ENCODE measurements at places on chromosomes 1 and 21.

DNA sequence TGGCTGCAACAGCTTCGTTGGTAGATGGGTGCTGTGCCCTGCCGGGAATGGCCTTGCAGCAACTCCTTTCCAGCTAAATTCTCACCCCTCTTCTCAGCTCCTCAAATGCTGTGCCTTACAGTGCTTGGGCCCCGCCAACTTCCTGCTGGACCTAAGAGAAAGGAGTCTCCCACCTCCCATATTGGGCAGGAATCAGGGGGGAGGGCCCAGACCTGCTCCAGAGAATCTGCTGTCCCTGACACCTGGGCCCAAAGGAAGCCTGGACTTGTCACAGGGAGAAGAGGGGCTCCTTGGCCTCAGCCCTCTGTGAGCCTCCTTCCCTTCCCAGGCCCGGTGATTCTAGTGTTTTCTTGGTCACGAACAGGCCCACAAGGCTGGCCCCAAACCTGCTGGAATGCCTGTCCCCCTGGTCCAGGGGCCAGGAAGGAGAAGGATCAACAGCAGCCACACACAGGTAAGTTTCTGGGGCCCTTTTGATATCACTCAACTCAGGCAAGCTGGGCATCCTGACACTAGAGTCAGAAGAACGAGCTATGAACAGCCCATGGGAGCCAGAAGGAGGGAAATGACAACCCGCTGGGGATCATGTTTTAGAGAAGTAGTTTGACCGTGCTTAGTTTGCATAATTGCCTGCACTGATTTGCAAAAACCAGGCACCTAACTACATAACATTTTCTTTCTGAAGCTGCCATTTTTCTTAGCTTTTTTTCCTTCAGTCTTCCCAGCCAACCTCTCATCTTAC is 86.2 kb downstream of the CD247 start:
- DNase-seq = no peak

DNA sequence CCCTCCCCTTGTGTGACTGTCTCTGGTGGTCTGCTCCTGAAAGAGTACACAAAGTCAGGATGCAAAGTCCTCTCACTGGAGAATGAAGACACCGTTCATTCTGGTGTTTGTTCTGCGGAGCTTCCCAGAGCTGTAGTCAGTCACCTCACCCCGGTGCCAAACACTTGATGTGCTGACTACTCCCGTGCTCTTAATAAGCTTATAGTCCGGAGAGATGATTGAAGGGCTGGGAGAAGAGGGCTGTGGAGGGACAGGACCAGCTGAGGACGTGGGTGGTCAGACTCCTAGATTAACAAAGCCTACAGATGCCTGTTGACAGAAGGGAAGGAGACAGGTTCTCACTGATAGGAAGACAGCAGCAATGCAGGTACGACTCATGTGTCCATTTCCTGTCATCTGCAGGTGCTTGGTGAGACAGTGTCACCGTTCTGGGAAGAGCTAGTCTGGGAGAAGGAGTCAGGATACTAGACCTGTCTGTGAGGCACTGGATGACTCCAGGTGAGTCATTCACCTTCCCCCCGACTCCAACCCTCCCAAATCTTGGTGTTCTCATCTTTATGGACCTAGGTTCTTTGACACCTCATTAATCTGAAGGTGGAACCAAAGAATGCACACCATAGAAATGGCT is 40.4 kb upstream of the LRRN2 start:
- DNase-seq = no peak

DNA sequence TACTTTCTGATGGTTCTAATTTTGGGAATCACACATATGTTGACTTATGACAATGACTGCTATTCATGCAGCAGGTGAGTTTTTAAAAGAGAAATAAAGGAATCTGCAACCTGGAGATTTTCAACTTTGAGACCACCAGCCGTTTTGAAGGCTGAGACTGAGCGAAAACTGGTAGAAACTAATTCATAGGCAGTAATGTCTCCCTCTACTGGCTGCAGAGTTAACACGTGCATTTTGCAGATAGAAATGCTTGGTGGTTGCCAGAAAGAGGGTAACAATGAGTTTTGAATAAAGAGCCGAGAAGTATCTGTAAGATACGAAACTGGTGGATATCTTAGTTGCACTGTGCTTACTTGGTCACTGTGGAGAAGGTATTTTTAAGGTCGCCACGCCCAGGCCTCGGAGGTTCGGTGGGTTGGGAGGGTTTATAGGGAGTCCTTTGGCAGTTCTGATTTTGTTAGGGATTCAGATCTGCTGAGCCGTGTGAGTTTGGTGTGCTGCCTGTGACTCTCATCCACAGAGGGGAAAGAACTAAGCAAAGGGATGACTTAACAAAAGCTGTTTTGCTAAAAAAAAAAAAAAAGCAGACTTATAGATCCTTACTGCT is 83.0 kb downstream of the RYR2 start:
- no peak for DNase-seq

DNA sequence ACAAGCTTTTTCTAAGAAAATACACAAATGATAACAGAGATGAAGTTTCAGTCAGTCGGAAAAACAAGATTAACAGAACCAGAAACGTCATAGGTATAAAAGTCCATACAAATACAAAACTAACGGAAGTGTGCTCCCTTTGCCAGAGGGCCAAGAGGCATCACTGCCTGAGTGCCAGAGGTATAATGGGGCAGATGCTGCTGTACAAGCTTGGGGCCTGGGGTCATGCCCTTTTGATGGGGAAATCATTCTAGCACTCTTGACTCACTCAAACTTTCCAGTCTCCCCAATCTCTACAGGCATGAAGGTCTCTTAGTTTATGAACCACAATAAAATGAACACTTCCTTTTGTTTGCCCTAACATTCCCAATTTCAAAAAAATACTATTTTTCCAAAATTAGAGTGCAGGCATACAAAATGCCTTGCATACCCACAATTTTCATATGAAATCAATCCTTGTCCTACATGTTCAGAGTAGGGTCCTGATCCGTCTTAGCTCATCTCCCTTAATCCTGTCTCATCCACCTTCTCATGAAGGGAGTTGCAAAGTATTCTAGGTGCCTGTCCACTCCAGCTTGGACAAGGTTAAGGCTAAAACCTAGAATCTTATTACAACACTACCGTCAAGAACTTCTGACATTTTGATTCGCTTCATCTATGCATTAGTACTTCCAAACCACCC is 1.5 kb downstream of the RPL22 start:
- no peak for DNase-seq

- peak; percentile 86 for DNase-seq
Measured at GRCh38 chr21:38839328-38840286, 33.9 kb downstream of the ETS2 start.

- DNase-seq = no peak
Measured at GRCh38 chr1:168531615-168532345, 12.0 kb downstream of the XCL2 start.

DNA sequence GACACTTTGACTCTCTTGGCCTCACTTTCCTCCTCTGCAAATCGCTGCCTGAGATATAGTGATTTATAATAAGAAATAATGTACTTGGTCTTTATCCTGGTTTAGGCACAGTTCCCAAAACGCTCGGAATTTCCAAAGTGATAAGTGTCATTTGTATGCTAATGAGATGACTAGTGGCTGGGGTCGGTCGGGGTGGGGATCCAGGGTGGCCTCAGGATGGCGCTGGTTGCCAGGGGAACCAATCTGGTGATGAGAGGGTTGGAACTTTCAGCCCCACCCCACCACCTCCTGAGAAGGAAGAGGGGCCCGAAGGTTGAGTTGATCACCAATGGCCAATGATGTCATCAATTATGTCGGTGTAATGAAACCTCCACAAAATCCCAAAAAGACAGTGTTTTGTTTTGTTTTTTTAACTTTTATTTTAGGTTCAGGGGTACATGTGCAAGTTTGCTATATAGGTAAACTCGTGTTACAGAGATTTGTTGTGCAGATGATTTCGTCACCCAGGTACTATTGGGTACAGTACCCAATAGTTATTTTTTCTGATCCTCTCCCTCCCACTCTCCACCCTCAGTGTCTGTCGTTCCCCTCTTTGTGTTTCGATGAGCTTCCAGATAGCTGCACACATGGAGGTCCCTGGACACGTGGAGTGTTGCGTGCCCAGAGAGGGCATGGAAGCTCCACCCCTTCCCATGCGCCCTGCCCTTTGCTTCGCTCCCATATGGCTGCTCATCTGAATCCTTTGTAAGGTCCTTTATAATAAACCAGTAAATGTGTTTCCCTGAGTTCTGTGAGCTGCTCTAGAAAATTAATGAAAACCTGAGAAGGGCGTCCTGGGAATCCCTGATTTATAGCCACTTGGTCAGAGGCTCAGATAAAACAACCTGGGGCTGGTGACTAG is 97.2 kb downstream of the KCNN3 start:
- no peak for DNase-seq

DNA sequence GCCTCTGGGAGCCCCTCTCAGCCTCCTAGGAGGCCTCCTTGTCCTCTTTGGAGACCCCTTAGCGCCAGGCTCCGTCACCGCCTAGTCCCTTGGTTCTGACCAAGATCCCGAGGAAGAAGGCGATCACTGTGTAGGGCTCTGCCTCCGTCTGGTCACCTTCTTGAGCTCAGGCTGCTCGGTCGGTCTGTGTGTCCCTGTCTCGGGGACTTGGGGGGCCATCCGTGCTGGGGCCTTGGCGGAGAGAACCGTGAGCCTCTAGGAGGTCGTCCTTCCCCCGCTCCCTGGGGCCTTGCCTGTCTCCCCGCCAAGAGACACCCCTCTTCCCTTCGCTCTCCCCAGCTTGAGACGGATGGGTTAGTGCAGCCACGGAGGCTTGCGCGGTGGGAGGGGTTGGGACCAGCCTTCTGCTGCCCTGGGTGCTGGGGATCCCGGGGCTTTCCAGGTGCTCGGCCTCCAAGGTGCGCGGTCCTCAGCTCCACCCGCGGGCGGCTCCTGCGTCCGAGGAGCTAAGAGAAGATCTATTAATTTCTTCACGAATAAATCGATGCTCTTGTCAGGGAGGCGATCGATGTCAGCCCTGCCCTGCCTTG is 701 bp upstream of the INSRR start:
- peak; percentile 56 for DNase-seq

DNA sequence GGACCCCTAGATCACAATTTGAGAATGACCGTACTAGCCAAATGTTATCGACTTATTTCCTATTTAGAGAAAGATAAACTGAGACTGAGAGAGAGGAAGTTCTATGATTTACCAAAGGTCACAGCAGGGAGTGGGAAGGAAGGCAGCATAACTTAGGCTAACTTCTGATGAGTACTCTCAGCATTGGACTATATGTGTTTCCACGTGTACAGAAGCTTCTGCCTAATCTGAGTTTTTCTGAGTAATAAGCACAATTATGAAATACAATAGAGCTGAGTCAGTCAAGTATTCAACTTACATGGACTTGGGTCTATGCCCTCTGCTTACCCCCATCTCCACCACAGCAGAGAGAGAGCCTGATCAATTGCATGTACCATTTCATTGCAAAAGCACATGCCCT is 88.1 kb upstream of the HIVEP3 start:
- no peak for DNase-seq

GRCh38 chr1:109640285-109640865 is 15.5 kb upstream of the GSTM4 start:
- no peak for DNase-seq

GRCh38 chr1:33849211-33849610 is 14.7 kb upstream of the HMGB4 start:
- no peak for DNase-seq

GRCh38 chr21:34260277-34261008 is 103.4 kb upstream of the KCNE2 start:
- no peak for DNase-seq

DNA sequence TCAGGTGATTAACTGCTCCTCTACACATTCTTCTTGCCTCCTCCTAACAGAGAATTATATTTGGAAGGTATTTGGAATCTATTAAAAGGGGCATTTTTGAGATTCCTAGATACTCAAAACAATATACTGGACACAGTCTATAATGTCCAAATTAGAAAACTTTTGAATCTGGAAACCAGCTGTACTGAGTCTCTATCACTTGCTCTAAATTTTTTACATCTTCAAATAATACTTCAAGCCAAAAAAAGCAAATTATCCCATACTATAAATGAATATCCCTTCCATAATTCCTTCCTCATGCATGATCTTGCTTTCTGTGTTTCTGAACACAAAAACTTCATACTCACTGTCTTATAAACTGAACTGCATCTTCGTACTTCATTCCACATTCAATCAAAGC is 28.5 kb downstream of the PTP4A2 start:
- no peak for DNase-seq

GRCh38 chr1:184791550-184791900 is 36.9 kb upstream of the EDEM3 start:
- DNase-seq = peak; percentile 68

DNA sequence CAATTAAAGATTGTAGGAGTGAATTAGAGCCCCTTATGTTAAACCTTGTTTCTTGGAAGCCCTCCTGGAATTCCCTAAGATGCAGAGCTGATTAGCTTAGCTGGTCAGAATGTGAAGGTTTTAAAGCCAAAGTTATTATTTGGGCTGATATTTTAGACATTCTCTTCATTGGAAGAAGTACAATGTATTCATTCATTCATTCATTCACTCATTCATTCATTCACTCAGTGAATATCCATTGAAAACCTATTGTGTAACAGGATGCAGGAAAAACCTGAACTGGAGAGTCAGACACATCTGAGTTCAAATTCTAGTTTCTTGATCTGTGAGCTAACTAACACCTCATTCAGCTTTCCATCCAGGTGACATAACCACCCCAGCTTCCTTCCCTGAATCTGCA is 29.7 kb downstream of the DDR2 start:
- DNase-seq = no peak

GRCh38 chr1:25820247-25821111 is 725 bp downstream of the MTFR1L start:
- peak; percentile 79 for DNase-seq

GRCh38 chr1:51686450-51686849 is 69.6 kb downstream of the OSBPL9 start:
- DNase-seq = peak; percentile 54

- peak; percentile 64 for DNase-seq
Measured at GRCh38 chr21:29477941-29478340, 179.2 kb downstream of the BACH1 start.

DNA sequence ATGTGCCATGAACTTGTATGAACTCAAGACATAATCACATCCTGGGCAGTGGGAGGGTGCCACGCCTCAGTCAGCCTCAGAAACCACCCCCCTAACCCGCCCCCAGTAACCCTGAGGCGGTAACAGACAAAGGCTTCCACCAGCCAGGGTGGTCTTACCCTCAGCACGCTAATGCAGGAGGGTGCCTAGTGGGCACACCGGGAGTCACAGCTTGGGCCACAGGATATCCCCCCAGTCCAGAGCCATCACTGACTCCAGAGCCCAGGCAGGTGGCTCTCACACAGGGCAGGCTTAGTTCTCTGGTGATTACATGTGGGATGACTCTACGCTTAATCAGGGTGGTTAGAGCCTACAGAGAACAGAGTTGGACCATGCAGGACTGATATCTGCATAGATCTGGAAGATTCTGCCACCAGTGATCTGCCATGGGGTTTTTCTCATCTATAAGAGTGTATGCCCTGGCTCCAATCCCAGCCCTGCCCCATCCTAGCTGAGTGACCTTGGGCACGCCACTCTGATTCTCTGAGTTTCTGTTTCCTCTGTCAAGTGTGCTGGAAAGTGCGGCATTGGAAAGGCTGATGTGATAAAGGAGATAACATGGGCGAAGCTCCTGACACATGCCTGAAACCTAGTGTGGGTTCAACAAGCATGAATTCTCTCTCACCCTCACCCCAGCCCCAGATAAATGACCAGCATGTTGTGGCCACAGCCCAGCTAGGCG is 27.3 kb downstream of the OPTC start:
- no peak for DNase-seq

- DNase-seq = no peak
Measured at GRCh38 chr21:16193496-16194094, 463.8 kb downstream of the USP25 start.

Measured in foreskin fibroblast (primary cell).